ENCODE measurements at places on chromosomes 5 and 9.

DNA sequence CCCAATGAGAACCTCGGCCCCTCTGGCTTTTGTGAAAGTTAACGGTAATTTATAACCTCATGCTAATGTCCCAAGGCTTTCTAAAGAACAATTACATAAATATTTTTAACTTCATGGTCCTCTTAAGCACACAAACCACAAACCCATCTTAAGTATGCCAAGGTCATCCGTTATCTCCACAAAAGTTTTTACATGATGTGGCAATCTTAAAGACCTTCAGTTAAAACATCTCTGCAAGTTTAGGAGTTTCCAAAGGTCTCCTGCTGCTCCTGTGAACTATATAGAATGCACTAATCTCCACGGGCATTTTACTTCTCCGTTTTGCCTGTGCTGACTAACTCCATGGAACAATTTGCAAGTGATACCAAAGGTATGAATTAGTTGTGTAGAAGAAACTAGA is 228.2 kb downstream of the TLE1 start:
- DNase-seq = no peak

DNA sequence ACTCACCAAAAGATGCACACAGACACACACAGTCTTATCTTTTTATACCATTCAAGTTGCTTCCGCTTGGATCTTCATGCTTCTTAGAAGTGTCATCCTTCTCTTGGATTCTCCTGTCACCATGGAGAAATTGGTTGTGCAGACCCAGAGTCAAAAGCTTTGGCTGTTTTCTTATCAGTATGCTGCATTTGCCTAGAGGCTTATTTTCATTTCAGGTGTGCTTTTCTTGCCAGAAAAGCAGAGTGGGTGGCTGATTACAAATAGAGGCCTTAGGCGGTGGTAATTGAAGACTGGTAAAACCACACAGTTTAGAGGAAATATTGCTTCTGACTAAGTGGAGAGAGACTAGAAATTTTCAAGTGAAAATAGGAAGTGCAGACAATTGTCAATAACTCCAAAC is 70.2 kb upstream of the TLE4 start:
- DNase-seq = no peak

DNA sequence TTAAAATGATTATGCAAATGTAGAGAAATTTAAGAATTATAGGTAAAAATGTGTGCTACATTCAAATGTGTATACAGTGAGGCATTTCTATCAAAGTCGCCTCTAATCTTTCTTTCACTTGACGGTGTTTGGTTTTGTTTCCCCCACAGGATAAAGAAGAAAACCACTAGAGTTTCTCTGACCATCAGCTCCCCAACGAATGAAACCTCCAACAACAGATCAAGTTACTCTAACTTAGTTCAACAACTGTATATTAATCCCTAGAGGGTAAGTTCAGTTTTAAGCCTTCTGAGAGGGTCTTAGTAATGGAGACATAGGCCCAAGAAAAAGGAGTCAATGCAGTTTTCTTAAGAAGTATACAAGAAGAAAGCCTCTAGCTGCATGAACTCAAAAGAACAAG is 11.5 kb upstream of the MYOT start:
- no peak for DNase-seq

DNA sequence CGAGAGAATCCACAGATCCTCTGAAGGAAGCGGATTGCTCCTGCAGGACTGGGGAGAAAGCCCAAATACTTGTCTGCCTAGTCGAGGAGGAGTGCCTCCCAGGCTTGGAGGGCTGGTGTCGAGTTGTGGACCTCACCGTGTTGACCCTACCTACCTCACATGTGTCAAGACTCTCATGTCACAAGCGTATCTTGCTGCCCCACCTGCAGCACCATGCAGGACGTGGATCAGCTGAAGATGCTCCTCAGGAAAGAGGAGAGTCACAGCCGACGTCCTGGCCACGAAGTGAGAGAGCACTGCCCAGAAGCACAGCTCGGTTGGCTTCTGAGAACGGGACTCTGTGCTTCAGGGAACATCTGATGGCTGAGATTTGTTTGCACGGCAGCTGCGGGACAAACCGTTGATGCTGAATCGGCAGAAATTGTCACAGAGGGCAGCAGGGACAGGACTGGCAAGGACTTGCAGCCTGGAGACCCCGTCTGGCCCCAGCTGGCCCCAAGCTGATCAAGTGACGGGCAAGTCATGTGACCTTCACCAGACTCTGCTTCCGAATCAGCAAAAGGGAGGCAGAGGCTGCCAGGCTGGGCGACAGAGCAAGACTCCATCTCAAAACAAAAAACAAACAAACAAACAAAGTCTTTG is 119.1 kb upstream of the ITGA1 start:
- no peak for DNase-seq

DNA sequence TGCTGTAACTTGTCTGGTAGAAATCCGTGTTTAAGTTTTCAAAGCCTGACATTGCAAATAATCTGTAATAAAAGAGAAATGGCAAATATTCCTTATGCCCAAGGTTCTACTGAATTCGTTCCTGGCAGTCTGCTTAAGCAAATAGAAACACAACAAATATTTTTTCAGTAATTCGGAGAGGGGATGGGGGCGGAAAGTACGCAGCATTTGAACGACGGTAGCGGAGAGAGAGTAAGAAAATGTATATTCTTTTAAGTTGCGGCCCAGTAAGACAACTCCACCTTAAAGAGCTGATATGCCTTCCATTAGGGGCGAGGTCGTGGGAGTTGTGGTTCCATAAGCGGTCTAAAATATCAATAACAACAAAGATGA is 569 bp downstream of the YIPF5 start:
- no peak for DNase-seq

- DNase-seq = no peak
Measured at GRCh38 chr5:108061941-108062340, 320.0 kb downstream of the FBXL17 start.

GRCh38 chr5:73419465-73420390 is 28.8 kb downstream of the FOXD1 start:
- no peak for DNase-seq

DNA sequence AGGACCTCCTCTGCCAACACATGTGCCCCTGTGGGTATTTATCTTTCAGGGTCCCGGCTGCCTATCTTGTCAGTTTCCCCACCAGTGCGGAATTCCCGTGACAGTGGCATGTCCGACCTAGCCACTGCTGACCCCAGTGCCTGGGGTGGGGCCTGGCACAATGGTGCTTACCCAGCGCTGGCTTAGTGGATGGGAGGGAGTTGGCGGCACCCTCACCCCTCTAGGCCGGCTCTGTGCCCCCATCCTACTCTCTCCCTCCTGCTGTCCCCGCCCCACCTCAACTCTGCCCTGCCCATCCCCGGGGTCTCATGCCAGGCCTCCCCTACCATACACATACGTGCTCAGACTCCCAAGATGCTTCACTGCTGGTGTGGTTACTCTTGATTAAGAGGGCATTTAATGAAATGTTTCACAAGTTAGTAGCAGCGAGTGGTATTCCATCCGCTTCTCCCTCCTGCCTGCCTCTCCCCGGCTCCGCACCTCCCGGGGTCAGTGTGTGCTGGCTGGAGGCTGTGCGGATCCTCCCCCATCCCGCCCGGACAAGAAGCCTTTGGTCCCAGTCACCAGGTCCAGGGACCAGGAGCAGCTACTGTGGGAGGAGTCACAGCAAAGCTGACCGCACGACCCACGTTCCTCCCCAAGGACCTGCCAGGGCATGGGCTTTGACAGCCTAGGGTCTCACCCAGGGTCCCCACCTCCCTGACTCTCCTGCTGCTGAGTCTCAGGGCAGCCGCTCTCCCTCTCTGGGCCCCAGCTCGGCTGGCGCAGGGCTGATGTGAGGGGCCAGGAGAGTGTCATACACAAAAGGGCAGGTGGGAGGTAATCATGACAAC is 9.5 kb upstream of the QRFP start:
- DNase-seq = no peak

GRCh38 chr9:109166771-109167601 is at the start of gene FRRS1L:
Gene FRRS1L, minus strand, starts transcription at chr9:109167249. Its CDS starts 111 bp downstream, at chr9:109167138.
- no peak for DNase-seq

GRCh38 chr9:123065196-123065595 is 31.7 kb downstream of the GPR21 start:
- DNase-seq = no peak

DNA sequence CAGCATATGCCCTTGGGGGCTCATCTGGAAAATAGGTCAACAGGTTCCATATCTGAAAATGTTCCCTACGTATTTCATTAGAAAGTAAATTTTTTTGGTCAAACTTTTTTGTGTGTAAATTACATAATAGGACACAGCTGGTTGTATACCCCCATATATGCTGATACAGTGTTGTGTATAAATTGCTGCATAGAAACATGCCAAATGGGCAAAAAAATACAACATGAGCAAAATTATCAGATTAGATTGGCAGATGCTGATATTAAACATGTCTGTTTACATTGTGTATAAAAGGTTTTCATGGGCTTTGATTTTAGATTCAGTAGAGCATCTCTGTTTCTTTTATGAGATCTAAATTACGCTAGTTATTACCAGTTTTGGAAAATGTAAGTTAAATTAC is 2223.0 kb downstream of the MAT2B start:
- DNase-seq = no peak

GRCh38 chr9:34403554-34404380 is 27.1 kb upstream of the MYORG start:
- no peak for DNase-seq

GRCh38 chr5:151718153-151718552 is 31.4 kb upstream of the SPARC start:
- no peak for DNase-seq

- no peak for DNase-seq
Measured at GRCh38 chr5:4939042-4939781, 200.9 kb upstream of the ADAMTS16 start.

DNA sequence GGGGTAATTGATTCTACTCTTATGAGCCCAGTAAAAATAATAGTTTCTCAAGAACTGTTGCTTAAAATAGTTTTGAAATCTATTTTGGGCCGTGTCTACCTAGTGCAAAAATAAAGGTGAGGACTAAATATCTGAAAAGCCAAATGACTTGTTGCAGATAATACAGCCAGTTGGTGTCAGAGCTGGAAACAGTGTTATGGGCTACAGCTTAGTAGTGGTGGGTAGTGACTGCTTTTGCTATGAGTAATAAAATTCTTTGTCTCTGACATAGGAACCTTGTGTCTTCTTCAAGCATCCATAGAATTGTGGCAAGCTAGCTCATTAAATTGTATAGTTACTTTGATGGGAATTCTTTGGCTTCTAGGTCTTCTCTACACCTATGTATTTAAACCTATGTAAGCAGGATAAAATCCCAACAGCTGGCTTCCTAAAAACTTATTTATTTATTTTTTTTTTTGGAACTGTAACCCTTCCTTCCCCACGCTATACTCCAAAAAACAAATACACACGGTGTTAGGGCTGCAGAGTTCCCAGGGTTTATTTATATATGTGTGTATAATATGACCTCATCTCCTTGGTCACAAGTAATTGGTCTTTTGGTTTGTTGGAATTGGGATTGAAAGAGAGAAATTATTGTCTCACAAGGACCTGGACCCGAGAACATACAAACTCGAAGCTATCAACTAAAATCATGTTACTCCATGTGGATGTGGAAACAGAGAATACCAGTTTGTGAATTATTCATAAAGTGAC is 138.0 kb downstream of the NUDT12 start:
- no peak for DNase-seq

GRCh38 chr5:156505101-156505500 is 178.1 kb downstream of the SGCD start:
- DNase-seq = no peak

Data from stimulated activated CD8-positive, alpha-beta memory T cell treated with anti-CD3 and anti-CD28 coated beads, Interleukin-12 subunit alpha, Interleukin-12 subunit beta, amount 100 ng/mL, for 4 hours (primary cell).